Activated T-cell treated with anti-CD3 and anti-CD28 coated beads for 4 hours (primary cell): ENCODE measurements at places on chromosomes 4 and X.

DNA sequence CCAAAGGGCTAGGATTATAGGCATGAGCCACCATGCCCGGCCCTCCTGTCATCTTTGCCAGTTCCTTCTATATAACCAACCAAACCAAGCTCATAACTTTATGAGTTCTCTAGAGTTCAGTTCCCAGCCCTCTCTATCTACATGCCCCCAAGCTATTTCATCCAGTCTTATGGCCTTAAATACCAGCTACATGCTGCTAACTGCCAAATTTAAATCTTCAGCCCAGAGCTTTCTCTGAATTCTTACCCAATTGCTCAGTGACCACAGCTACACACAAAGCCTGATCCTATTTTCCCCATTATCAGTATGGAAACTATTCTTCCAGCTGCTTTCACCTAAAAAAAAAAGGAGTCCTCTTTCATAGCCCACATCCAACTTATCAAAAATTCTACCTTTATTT lies 23.1 kb downstream of the TMEM184C start:
- no peak for DNase-seq

GRCh38 chr4:52750819-52751486 lies at the start of gene ERVMER34-1:
ERVMER34-1 (minus strand) TSS chr4:52751425; CDS start chr4:52745520, 5,905 bp downstream.
- DNase-seq: no peak

GRCh38 chr4:170106900-170107299 lies 17.1 kb upstream of the AADAT start:
- no peak for DNase-seq

DNA sequence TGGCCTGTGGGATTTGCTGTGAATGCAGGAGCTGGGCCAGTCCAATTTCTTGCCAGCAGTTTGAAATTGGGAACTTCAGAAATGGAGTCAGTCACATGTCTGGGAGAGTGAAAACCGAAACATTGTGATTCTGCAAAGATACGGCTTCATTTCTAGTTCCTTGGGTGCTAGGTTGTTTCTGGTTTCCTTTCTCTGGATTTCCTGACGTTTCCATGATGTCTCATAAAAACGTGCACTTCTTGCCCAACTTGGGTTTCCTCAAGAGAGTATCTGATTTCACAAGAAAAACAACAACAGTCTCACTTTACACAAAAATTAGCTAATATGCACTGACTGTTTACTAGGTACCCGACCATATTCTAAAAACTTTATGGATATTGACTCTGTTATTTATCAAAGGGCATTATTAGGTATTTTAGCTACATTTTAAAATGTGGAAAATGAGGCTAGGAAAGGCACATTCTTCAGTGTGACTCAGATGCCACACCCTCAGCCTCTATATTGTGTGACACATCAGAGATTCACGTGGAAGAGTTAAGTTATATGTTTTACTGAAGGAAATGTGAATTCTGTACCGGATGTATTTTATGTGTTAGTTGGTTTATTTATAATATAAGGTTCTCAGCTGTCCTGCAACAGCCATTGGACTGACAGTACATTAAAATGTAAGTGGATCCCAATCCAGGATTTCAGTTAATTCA lies 225.0 kb upstream of the PUDP start:
- DNase-seq: no peak

DNA sequence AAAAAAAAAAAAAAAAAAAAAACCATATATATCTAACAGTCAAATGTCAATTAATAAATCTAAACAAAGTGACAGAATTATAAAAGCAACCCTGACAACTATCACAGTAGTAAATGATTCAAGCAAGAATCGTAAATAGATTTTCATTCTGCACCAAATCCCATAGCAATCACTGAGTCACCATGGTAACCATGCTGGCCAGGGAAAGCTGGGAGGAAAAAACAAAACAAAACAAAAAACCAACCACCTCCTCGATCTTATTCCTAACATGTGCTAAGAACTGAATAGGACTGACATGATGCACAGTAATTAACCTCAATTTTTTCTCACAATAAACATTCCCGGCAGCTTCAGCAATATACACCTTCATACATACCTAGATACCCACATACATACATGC lies 30.6 kb upstream of the RAB40A start:
- no peak for DNase-seq

DNA sequence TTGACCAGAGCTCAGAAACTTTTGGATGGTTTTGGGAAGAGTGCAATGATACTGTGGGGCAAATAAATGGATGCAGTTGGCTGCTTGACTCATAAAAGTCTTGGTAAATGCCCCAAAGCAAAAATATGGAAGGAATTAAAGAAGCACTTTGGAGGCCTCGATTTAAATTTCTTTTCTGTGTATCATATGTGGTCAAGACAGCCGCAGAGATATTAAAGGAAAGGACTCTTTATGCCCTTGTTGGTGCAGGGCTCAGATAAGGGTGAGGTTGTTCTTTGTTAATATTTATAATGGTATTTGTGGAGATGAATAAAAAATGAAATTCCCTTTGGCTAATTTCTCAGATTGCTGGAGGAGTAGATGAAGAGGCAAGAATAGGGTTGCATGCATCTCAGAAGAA lies 90.2 kb downstream of the NHS start:
- no peak for DNase-seq

DNA sequence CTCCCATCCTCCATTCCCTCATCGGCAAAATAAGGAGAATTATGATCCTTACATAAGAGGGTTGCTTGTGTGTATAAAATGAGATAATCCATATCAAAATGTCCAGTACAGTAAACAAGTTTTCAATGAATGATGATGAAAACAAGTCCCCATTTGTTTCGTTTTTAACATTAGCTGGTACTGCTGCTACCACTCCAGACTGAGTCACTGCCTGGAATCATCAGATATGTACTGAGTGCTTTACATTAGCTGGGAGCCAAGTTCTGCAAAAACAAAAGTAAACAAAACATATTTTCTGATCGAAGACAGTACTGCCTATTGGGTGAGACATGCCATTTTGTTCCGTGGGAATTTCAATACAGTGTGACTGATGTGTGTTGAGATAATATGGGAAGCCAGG lies 123.2 kb upstream of the IGFBP7 start:
- no peak for DNase-seq

- no peak for DNase-seq
Observed at GRCh38 chr4:104417357-104417882, 77.3 kb downstream of the CXXC4 start.

- no peak for DNase-seq
Observed at GRCh38 chr4:68445111-68445510, 2.2 kb upstream of the TMPRSS11E start.

GRCh38 chr4:114727461-114727860 lies 128.9 kb downstream of the UGT8 start:
- DNase-seq: no peak

GRCh38 chrX:153614818-153615217 lies 15.9 kb upstream of the CCNQ start:
- no peak for DNase-seq

GRCh38 chr4:72983709-72984108 lies 85.8 kb downstream of the COX18 start:
- DNase-seq: no peak

DNA sequence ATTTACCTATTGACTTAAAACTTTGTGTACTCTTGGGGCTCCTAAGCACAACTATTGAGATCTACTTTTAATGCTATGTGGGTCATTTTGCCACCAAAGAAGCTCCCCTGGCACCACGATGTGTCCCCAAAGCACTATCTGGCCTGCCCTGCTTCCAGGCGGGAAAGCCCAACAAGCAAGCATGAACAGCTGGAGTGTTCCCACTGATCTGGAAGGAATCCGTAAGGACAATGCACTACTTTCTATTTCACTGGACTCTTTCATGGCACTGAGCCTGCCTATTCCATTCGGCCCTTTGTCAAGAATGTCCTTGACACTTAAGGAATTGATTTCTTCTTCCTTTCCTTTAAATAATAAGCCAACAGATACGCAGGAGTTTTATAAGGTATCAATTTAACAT lies 38.8 kb downstream of the GRIA3 start:
- DNase-seq: no peak

DNA sequence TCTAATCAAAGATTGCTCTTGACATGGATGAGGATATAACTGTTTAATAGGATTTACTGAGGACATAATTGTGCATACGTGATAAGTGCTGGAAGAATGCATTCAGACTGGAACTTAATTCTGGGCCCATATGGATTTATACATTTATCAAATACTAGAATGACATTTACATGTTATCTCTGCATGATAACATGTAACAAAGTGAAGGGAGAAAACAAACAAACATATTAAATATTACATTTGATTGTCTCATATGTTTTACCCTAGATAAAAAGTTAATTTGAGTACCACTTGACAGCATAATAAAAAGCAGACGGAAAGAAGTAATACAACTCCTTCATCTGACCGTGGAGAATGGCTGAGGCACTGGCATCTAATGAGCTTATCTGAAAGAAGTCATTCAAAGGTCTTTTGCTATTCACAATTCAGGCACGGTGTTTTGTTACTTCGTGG lies 297.8 kb downstream of the PPP3CA start:
- DNase-seq: no peak

DNA sequence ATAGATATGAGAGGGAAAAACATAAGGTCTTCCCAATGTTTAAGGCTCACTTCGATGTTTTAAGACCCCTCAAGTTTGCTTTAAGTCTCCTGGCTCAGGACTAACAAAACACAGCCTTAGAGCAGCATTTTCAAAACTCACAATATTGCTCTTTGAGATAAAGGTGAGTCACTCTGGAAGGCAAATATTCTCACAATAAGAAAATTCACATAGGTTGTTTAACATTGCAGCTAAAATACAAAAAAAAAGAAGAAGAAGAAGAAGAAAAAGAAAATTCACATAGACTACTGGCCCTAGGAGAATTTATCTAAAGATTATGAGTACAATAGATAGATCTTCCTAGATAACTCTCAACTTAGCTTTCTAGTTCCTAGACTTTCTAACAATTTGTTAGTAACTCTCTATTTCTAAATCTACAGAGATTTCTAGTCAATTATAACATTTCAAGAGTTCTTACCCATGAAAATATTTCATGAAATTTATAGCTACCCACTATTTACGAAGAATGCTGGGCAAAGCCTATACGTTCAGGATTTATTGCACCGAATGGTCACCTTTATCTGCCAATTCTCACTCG lies 267.0 kb downstream of the CHIC1 start:
- no peak for DNase-seq

- DNase-seq: no peak
Observed at GRCh38 chrX:104325213-104325585, 70.5 kb upstream of the ESX1 start.

DNA sequence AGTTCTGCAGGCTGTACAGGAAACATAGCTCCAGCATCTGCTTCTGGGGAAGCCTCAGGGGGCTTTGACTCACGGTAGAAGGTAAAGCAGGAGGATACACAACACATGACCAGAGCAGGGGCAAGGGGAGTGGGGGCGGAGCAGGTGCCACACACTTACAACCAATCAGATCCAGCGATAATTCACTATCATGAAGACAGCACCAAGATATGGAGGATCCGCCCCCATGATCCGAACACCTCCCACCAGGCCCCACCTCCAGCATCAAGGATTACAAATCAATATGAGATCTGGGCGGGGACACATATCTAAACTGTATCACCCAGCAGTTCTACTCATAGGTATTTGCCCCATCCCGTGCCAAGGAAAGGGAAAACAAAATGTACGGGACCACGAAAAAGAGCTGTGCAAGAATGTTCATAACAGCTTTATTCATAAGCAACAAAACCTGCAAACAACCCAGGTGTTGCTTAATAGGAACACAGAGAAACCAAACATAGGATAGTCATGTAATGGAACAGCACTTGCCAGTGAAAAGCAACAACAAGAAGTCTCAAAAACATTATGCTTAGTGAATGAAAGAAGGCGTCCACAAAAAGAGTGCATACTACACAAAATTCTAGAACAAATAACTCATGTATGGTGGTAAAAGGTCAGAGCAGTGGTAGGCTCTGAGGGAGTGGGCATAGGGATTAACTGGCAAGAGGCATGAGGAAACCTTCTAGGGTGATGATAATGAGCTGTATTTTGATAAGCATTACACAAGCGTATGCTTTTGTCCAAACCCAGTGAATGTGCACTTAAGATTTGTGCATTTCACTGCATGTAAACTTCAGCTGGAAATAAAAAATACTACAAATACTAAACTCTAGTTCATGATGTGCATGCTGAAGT lies 130.9 kb upstream of the FAM9B start:
- DNase-seq: no peak

DNA sequence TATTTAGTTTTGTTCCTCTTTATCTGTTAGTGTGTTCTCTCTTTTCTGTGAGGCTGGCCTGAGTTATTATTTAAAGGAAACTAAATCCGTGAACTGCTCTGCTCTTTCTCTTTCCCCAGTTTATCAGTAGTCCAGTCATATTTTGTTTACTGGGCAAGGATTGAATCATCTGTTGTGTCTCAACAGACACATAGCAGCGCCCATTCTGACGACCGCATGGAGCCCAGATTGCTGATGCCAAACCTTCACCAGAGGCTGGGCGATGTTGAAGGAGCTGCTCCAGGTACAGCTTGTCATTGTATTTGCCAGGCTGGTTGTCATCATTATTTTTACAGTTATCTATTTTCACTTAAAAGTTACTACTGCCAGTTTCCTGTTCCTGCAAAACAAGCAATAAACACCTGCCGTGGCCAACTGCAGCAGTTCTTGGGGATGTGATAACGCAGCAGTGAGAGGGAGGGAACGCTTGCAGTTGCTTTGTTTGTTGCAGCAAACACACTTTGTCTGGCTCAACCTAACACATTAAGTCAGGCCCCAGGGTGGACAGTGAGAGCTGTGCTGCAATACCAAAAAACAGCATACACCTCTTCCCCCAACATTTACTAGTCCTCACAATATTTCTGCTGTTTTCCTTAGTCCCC lies 10.1 kb downstream of the REELD1 start:
- no peak for DNase-seq

GRCh38 chrX:42422961-42423360 lies 355.0 kb downstream of the PPP1R2C start:
- no peak for DNase-seq

GRCh38 chr4:91525621-91526020 lies 778.1 kb upstream of the GRID2 start:
- DNase-seq: no peak

GRCh38 chr4:76737180-76737579 lies 160.8 kb downstream of the SOWAHB start:
- no peak for DNase-seq

GRCh38 chr4:23220911-23221310 lies 528.2 kb downstream of the GBA3 start:
- DNase-seq: no peak

- DNase-seq: no peak
Observed at GRCh38 chr4:90393215-90393614, 266.0 kb downstream of the CCSER1 start.

- DNase-seq: no peak
Observed at GRCh38 chr4:23355258-23355657, 534.6 kb downstream of the PPARGC1A start.
